Pericardium fibroblast (primary cell): ENCODE measurements at places on chromosomes 13 and 19. TPM values are rescaled to one million over a fixed set of nuclear protein-coding genes. Genes with fewer than 3 reads are reported as not detected.

MAST1 gene
- total RNA-seq = 0.12 and 1.0 TPM in 2 replicates

OSCAR gene
- 0.35 and 2.3 TPM in 2 replicates for total RNA-seq

SLC10A2 gene
- total RNA-seq = not detected in 2 replicates

C1QTNF9 gene
- total RNA-seq = not detected in 2 replicates

TYROBP gene
- not detected in 2 replicates for total RNA-seq

ZNF283 gene
- total RNA-seq = 2.7 and 3.7 TPM in 2 replicates

CLEC17A gene
- not detected in 2 replicates for total RNA-seq

ZNF429 gene
- 3.9 and 6.0 TPM in 2 replicates for total RNA-seq

RNF225 gene
- total RNA-seq = 0.09 TPM in 1 of 2 replicates, not detected in the other

IGFL2 gene
- total RNA-seq = not detected in 2 replicates

PTPRH gene
- total RNA-seq = 7.0 and 9.4 TPM in 2 replicates

KLK2 gene
- not detected in 2 replicates for total RNA-seq

ZNF493 gene
- total RNA-seq = 2.3 and 3.3 TPM in 2 replicates

HSH2D gene
- not detected in 2 replicates for total RNA-seq

C13orf42 gene
- not detected in 2 replicates for total RNA-seq

PTGIR gene
- total RNA-seq = 12.9 and 23.1 TPM in 2 replicates

HNRNPA1L2 gene
- total RNA-seq = 1.1 and 2.4 TPM in 2 replicates

SERPINE3 gene
- not detected in 2 replicates for total RNA-seq

NCR1 gene
- not detected in 2 replicates for total RNA-seq

GRK1 gene
- not detected in 2 replicates for total RNA-seq

SMIM17 gene
- 0.09 TPM in 1 of 2 replicates, not detected in the other for total RNA-seq

ATP4B gene
- total RNA-seq = 0.09 TPM in 1 of 2 replicates, not detected in the other

CRYL1 gene
- total RNA-seq = 14.6 and 25.1 TPM in 2 replicates
